ENCODE measurements at places on chromosomes 3 and 15.
A peak's percentile ranks its signal among the peaks of the same experiment; 100 is the strongest.

DNA sequence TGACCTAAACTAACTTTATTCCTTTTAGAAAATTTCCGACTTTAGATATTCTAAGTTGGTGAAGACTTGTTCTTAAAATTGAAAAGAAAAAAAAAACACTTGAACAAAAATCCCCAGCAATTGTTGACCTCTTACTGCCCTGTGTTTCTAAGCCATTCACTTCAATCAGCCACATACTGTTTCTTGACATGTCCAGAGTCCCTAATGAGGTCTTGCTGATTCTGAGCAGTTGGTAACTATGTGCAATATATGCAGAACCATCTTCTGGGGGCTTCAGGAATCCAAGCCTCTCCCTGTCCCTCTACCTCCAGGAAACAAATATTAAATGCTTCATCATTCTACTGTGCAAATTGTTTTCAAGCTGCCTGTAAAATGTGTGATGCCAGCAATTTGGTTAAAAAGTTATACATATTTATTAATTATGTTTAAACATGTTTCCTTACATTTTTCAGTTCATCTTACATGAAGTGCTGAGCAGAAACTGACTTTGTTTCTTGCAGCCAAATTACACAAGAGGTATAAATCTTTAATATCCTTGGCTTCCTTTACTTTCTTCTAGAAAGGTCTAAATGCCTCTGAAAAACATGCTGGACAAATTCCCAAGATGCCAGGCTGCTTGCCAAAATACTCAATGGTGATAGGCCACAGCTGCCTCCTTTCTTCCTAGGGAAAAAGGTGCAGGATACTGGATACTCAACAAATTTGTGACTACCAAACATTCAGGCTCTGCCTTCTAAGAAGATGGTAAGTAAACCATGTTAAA lies 19.8 kb upstream of the GYG1 start:
- DNase-seq: peak; percentile 69

DNA sequence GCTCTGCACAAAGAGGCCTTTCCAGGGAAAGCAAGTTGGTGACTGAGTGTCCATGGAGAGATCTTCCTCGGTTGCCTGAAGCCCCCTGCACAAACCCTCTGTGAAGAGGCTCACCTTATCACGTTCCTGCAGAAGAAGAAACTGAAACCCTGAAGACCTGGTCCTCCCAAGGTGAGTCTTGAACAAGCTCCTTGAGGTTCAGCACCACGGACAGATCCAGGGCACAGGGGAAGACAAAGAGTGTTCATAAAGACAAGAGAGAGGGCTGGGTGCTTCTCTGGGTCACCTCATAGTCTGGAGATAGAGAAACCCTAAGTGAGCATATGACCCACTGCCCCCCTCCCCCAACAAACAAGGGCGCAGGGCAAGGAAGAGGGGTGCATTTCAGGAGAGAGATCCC lies 21.7 kb upstream of the TBC1D21 start:
- DNase-seq: peak; percentile 64

DNA sequence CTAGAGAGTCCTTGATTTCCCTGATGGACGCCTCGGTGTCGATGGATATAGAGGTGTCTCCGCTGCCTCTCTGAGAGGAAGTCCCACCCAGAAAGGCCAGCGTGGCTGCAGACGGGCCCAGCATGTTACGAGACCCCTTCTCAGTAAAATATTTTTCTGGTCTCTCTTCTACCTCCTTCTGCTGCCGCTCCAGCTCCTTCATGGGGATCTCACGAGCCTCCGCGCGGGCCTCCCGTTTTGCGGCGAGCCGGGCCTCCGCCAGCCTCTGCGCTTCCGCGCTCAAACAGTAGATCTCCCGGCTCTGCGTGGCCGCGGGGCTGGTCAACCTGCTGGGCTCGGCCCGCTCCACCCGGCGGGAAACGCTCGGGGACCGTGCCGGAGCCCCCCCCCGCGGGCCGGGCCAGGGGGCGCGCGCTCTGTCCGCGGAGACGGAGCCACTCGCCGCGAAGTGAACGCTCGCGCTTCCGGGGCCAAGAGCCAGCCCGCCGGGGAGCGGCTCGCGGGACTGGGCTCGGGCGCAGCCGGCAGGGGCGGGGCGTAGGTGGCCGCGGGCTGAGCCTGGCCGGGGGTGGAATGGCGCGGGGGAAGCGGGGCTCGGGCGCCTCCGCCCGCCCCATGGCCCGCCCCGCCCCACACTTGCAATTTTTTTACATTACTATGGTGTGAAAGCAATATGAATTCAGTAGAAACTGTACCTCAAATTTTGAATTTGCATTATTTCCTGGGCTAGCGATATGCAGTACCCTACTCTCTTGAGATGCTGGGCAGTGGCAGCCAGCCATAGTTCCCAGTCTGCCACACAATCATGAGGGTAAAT lies 10.2 kb upstream of the KCNMB3 start:
- peak; percentile 48 for DNase-seq

GRCh38 chr3:68017069-68017468 lies 362.7 kb upstream of the SUCLG2 start:
- no peak for DNase-seq

DNA sequence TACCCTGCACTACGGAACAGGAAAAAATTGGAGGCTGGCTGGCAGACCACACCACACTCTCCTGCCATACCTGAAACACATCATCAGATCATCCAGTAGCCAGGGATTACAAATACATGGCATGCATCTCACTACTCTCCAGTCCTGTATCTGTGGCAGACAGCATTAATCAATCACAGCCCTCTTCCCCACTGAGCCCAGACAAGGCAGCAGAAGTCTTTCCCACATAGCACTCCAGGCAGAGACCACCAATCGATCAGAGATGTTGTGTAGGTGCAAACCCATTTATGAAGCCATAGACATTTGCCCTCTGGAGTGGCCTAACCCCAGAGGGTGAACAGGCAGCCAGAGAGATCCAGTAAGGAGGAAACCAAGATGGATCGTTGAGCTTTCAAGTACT lies 410.9 kb upstream of the PROK2 start:
- DNase-seq: no peak

DNA sequence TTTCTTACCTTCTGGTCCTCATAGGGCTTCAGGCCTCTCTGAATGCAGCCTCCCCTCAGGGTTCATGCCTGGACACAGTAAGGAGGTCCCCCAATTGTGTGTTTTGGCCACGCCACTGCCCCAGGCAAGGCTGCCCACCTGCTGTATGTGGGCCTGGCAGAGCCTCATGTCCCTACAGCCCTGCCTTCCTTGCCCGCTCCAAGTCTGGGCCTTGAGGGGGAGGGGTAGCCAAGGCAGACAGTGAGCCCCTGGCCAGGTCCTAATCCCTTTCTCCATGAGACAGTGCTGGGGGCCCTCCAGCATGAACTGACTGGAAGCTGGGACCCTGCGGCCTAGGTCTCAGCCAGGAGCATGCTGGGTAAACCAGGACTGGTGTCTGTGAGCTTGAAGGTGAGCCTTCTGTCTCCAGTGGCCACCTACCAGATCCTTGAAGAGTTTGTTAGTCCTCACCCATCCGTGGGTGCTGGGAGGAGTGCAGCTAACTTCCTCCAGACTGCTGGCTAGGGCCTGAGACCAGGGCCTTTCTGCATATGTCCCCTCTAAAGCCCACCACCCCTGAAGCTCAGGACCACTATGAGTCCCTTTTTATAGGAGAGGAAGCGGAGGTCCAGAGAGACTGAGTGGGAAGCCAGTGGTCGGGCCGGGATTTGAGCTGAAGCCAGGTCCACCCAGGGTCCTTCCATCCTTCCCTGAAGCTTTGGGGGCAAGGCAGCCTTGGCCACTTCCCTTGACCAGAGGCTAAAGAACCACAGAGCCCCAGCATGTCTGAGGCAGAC lies 8.7 kb downstream of the ZBTB47 start:
- DNase-seq: no peak

GRCh38 chr3:57918123-57918837 lies 89.9 kb upstream of the FLNB start:
- DNase-seq: peak; percentile 87

GRCh38 chr15:81023483-81024264 lies 23.0 kb downstream of the TLNRD1 start:
- DNase-seq: peak; percentile 66

GRCh38 chr15:63836579-63836978 lies 2.8 kb upstream of the HERC1 start:
- DNase-seq: no peak

DNA sequence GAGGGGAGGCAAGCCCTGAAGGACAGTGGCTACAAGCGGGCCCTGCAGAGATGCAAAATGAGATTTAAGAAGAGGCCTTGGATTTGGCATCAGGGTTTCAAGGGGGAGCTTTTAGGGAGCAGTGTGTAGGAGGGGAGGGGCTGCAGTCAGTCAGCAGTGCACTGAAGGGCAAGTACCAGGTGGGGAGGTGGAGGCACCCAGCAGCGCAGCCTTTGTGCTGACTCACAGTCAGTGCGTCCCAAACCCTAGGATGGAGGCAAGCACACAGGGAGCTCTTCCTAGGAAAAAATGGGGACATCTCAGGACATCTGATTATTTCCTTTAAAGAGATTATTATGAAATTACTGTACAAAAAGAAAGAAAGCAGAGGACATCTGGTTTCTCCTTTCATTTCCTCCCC lies 80.0 kb downstream of the AAGAB start:
- no peak for DNase-seq

- no peak for DNase-seq
Measured at GRCh38 chr3:45575386-45575923, 19.1 kb upstream of the LIMD1 start.

DNA sequence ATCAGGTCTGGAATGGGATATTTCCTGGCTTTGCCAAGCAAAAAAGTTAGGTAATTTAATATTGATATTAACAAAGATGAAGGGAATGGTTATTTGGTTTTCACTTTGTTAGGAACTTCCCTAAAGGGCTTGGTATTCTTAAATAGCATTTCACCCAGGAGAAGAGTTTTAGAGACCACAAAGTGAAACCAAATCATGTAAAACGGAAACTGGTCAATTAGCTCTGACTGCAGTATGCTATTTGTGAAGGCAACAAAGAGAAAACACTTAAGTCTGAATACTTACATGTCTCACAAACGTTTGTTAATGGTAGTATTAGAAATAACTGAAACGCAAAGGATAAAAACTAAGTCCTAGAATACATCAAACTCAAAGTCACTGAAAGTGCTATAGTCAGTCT lies 32.4 kb upstream of the SETMAR start:
- DNase-seq: no peak

GRCh38 chr3:16329036-16329825 lies 64.2 kb downstream of the OXNAD1 start:
- DNase-seq: no peak

DNA sequence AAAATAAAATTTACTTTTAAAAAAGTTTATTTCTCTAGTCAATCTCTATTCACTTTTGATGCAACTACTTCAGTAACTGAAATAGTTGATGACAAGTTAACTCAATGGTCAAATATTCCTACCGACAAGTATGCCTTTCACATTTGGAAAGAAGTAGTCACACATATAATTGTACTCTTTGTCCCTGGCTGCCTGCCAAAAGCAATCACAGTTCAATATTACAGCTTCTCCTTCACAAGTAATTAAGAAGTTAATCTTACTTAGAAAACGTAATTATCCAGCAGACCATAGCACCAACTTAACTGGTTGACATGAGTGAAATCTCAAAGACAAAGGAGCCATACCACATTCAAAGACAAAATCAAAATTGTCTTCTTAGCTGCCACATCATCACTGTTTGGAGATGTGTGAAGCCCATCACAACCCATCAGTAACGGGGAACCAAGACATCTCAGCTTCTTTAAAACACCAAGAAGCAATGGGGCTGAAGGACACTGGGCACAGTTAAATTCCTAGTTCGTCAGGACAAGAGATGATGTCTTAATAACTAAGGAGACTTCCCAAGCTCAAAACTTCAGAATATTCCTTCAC lies 86.1 kb downstream of the PLCH1 start:
- no peak for DNase-seq

DNA sequence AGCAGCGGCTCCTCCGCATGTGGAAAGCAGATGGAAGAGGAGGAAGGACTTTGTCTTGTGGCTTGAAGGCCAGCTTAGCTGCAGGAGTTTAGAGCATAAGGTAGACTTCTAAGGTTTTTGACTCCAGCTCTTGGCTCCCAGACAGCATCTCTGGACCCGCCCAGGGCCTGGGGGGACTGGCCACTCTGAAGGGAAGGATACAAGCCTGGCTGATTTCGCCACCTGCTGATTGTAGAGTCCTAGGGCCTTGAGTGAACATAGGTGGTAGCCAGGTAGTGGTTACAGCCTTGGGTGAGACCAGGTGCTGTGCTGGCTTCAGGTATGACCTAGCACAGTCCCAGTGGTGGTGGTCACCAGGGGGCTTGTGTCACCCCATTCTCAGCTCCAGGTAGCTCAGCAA lies 48.4 kb upstream of the RPL35A start:
- no peak for DNase-seq

DNA sequence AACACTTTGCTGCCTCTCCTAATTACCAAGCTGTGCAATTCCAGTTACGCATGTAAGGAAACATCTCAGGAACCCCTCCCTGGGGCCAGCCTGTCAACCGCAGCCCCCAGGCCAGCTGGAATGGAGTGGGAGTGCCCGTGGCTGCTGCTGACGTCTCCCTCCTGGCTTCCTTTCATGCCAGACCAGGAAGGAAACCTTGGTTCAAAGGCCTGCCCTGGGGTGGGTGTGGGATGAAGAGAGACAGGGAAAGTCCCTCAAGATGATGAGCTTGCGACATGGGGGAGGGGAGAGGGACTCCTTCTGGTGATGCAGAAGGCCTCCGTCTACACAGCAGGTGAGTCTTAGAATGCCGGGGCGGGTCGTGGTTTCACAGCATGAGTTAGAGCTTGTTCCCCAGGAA lies 11.4 kb upstream of the CYP11A1 start:
- DNase-seq: peak; percentile 77

DNA sequence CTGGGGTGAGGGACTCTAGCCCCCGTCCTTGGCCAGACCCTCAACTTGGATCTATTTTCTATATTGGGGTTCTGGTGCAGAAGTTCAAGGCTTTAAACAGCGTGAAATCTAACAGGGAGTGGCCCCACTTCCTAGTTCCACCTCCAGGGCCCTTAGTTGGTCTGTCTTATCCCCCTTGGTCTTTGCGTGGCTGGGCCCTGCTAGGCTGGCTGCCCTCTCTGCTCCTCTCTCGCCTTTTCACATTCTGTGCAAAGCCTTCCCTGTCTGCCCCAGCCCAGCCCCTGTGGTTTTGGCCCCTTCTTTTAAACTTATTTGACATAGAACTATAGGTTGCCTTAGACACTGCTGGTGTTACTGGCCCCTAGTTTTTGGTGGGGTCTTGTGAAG lies 5.6 kb downstream of the PPCDC start:
- DNase-seq: no peak

DNA sequence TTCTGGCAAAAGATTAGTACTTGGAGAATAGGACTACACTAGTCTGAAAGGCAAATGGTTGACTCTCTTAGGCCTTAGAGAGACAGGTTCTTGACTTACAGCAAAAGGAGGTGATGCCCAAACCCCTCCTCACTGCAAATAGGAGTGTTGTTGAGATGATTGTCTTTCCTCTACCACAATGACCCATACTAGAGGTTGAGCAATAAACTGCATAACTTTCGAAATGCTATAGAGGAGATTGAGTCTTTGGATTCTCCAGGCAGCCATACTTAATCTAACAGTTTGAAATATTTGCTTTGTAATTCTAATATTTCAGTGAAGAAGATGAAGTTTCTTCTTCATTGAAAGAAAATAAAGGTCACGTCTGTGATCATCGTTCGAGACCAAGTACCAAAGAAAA lies 498.5 kb upstream of the GBE1 start:
- no peak for DNase-seq
